Stimulated activated CD4-positive, alpha-beta T cell treated with anti-CD3 and anti-CD28 coated beads, Interleukin-4, amount 100 ng/mL, for 48 hours (primary cell): ENCODE measurements at places on chromosomes 2 and 18.

DNA sequence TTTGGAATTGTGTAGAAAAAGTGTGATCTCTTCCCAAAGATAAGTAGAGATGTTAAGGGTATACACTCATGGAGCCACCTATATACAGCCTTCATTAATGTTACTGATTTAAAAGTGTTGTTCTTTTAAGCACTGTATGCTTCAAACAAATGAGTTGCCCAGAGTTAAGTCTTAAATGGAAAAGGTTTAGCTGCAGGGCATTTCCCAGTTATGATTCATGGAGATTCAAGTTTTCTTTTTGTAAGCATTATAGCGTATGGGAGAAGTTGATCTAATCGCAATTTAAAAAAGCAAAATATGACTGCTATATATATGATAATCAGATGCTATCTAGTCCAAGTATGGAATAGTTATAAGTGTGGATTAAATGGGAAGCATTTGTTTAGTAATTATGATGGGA lies 4.8 kb downstream of the PDK1 start:
- no peak for DNase-seq

DNA sequence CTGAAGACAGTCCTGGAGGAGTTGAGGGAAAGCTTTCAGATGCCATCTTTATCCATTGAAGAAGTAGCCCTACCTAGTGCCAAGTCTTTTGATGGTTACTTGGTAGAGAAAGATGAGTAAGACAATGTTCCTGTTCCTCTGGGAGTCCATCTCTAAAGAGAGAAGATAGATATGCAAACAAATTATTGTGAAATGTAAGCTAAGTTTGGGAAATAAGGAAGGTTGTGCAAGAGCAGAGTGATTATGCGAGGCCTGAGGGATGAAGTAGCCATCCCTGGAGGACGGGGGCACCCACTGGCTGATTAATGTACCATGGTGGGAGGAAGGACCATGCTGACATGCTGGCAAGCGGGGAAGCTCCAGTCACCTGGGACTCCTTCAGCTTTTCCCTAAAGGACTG lies 994 bp upstream of the DTNA start:
- DNase-seq = no peak

DNA sequence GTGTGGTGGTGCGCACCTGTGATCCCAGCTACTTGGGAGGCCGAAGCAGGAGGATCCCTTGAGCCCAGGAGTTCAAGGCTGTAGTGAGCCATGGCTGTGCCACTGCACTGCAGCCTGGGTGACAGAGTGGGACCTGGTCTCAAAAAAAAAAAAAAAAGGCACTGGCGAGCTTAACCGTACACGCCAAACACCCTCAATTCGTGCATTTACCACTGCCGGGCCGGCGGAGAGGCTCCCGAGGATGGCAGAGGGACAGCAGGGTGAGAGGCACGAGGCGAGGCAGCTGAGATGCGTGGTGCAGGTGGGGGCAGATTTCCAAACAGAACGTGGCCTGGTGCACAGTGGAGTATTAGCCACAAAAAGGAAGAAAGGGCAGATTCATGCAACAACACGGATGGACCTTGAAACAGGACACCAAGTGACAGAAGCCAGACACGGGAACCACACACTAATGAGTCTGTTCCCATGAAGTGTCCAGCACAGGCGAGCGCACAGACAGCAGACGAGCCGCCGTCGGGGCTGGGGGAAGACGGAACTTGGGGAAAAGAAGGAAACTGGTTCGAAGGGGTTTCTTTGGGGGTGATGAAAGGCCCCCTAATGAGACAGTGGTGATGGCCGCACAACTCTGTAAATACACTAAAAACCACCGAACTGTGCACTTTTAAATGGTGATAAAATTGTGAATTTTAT lies 27.4 kb downstream of the SLC66A2 start:
- DNase-seq = no peak

DNA sequence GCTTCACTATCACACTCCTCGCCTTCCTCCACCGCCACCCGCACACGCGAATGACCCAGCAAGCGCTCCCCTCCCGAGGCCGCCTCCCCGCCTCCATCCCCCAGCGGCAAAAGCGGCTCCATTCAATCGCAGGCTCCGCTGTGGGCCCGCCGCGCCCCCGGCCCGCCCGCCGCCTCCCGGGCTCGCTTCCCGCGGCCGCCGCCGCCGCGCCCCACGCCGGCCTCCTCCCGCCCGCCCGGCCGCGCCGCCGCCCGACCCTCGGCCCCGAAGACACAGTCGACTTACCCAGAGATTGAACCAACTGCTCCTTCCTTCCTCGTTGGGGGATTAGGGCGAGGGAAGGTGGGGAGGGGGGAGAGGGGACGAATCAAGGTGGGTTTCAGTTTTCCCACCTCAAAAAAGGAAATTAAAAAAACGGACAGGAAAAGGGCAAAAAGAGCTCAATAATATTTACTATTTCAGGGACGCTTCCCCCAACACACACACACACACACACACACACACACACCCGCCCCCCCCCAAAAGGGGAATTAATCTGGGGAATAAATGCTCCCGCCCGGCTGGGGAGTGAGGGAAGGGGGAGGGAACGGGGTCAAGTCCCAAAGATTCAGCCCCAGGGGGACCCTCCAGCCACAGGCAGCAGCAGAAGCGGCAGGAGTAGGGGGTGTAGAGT lies 743 bp downstream of the XPO1 start:
- DNase-seq = peak; percentile 20

DNA sequence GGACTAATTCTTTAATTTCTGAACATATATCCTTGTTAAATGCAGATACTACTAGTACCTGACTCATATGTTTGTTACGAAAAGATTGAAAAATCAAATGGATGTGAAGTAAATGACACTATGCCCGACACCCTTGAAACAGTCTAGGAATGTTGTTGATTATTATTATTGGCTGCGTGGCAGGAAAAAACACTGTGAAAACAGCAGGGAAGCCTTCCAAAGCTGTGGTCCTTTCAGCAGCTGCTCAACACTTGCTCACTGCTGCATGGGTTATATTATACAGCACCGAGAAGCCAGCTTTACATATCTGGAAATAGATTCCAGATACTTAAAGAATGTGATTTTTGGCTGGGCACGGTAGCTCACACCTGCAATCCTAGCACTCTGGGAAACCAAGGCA lies 26.5 kb downstream of the CRYGD start:
- no peak for DNase-seq

- no peak for DNase-seq
These were observed 499.7 kb downstream of the PTH2R start for GRCh38 chr2:208906330-208906729.

DNA sequence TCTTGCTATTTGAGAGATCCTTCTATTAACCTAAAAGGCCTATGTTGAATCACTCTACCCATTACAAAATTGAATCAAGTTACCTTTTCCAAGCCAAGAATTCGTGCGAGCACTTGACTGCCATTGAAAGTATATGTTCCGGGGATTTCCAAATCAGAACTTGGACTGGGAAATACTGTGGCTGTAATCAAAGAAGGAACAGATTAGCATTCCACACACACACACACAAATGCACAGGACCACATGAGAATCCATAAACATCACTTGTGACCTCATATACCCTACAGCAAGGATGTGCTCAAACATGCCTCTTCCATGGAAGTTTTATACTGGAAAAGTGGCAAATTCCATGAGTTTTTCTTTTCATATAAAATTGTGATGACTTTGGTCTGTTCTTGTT lies 86.0 kb downstream of the ABCA12 start:
- no peak for DNase-seq

GRCh38 chr18:49241852-49242251 lies 218.6 kb downstream of the DYM start:
- DNase-seq = no peak

- no peak for DNase-seq
These were observed 65.0 kb downstream of the NOL4 start for GRCh38 chr18:34159691-34160185.

GRCh38 chr2:11955884-11956291 lies 209.5 kb downstream of the LPIN1 start:
- no peak for DNase-seq

GRCh38 chr2:88190808-88191721 lies 20.9 kb downstream of the THNSL2 start:
- DNase-seq = no peak

GRCh38 chr2:240869109-240869955 lies 708 bp downstream of the AGXT start:
- no peak for DNase-seq

- DNase-seq = no peak
These were observed 253.8 kb downstream of the ATAD2B start for GRCh38 chr2:23673082-23673481.

DNA sequence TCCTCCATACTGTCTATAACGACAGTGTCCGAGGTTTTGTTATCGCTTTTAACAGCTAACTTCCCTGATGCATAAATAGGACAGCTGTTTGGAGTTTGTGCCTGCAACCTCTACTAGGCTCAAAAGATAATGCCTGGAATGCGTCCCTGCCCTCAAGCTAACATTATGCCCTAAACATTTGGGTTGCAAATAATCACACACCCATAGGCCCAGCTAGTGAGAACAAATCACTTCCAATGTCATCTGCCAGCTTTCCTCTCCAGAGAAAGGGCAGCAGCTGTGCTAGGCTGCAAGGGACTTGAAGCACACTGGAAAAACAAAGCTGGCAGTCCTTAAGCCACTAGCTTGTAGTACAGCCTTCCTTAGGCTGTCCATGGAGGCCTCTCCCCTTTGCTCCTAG lies 201.8 kb upstream of the LYPD1 start:
- DNase-seq = no peak

DNA sequence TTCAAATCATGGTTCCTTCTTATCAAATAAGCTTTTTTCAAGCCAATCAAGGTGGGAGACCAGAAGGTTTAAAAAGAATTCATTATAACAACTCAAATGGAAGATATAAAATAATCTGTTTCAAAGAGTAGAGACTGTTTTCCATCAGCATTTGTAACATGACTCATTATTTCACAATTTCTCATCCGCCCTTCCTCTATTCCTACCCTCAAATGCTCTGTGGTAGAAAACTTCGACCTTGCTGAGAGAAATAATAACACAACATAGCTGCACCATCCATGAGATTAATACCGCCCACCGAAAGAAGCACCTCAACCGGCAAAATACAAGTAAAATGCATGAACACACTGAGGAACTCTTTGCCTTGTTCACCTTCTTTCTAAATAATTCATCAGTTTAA lies 2039.2 kb upstream of the CELF4 start:
- no peak for DNase-seq

- DNase-seq = peak; percentile 22
These were observed 154.7 kb upstream of the HS6ST1 start for GRCh38 chr2:128473175-128474035.

- no peak for DNase-seq
These were observed 20.9 kb downstream of the GKN2 start for GRCh38 chr2:68931799-68932198.

DNA sequence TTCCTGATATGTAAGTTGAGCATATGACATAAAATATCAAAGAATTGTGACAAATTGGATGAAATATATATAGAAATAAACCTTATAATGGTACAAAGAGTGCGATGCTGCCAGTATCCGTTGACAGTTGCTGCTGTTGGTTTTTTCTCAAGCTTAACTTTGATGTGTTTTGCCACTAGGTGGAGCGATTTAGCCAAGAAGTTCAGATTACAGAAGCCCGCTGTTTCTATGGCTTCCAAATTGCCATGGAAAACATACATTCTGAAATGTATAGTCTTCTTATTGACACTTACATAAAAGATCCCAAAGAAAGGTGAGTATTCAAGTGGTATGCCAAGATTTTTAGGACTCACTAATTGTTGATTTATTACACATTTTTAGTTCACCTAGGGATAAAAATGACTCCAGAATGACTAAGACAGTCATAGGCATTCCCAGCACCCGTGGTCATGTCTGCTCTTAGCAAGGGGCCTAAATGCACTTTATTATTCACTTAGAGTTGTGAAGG lies 2.1 kb downstream of the RRM2 start:
- DNase-seq = no peak

- no peak for DNase-seq
These were observed 3.1 kb upstream of the SPAG16 start for GRCh38 chr2:213281156-213281555.

- no peak for DNase-seq
These were observed 62.6 kb upstream of the CTLA4 start for GRCh38 chr2:203804764-203805485.

GRCh38 chr2:7703048-7703447 lies 785.8 kb downstream of the RNF144A start:
- DNase-seq = no peak

DNA sequence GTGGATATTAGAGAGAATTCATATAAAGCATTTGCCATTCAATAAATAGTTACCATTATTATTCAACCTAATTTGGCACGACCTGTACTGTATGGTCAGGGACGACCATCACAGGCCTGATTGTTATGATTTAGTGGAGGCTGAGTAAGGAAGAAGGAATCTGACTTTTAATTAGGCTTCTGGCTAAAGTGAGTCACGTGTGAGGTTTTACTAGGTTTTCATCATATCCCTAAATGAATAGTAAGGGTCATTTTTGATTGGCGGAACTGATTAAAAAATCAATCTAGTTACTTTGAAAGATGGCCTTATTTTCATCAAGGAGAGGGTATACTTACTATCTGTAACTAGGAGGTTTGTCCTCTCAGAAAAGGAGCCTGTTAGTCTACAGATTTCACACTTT lies 143.4 kb downstream of the ADCYAP1 start:
- DNase-seq = no peak

DNA sequence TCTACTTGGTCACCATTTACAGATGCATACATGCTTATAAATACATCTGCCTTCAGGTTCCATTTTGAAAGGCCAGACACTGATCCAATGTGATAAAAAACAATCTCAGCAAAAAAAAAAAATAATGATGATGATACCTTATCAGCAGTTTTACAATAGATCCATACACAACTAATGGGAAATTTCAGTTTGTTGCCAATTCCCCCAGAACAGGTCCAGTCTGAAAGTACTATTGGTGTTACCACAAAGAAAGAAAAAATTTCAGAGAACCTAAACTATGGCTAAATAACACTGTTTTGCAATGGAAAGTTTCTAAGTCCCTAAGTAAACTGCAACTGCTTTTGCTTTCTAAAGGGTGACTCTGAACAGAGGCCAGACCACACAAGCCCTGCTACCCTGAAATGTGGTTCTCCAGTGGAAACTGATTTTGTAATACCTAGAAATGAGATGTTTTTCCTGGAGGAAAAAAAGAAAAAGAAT lies 54.1 kb downstream of the LPIN2 start:
- DNase-seq = no peak

- no peak for DNase-seq
These were observed 1585.0 kb upstream of the ACVR2A start for GRCh38 chr2:146259816-146260215.

GRCh38 chr2:137937246-137937645 lies 27.0 kb upstream of the HNMT start:
- DNase-seq = no peak

DNA sequence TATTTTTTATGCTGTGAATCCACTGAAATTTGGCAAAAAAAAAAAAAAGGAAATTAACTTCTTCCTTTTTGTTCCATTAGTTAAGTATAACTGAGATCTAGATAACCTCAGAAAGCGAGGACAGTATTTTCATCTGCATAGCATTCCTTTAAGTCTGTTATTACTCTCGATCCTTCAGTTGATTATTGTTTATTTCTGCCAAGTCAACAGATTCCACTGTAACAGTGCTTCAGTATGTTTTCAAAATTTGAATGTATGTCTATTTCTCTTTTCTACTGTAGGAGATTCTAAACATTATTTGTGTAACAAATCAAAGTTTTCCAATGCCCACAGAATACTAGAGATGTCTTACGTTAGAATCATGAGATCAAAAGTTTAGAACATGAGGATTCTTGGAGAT lies 133.1 kb upstream of the RGPD4 start:
- no peak for DNase-seq
